ENCODE measurements at places on chromosomes 5 and 9. TPM values are rescaled to one million over a fixed set of nuclear protein-coding genes. Genes with fewer than 3 reads are reported as not detected.

- H3K36me3 ChIP-seq, result no peaks in the 10 kb centered on the region
- no peak overlapping the region for H3K27ac ChIP-seq
Observed at GRCh38 chr9:71582347-71582746, 186.0 kb downstream of the CEMIP2 start.

DNA sequence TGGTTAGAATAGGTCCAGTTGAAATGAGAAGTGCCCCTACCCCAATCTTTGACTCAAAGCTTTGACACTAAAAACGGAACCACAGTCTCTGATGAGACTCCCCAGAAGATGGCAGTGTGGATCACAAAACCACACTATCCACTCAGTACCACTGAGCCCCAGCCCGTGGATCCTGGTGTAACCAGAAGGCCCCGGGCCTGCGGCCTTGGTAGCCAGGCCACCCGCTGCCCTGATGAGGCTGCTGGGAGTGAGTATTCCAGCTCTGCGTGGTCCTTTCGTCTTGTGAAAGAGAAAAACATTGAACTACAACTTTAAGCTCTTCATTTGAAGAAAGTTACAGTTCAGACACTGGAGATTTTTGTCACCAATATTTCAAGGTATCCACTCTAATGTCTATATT lies 42.2 kb upstream of the FBP1 start:
- DNase-seq, result peak; percentile 46
- no peaks in the 10 kb centered on the region for H3K36me3 ChIP-seq
- H3K27me3 ChIP-seq, result no peaks in the 10 kb centered on the region
- H3K4me1 ChIP-seq, result peaks cover 42% of the 10 kb centered on the region
- peak overlapping the region; percentile 26 for H3K27ac ChIP-seq
- no peak overlapping the region for H3K4me3 ChIP-seq

GRCh38 chr5:126976520-126977172 lies 53.7 kb downstream of the MARCHF3 start:
- no peak for DNase-seq
- H3K4me1 ChIP-seq, result no peaks in the 10 kb centered on the region
- H3K36me3 ChIP-seq, result no peaks in the 10 kb centered on the region
- H3K27ac ChIP-seq, result no peak overlapping the region
- no peaks in the 10 kb centered on the region for H3K27me3 ChIP-seq

GRCh38 chr9:119697996-119698395 lies 328.8 kb upstream of the BRINP1 start:
- no peak for DNase-seq
- H3K36me3 ChIP-seq, result no peaks in the 10 kb centered on the region
- H3K27me3 ChIP-seq, result no peaks in the 10 kb centered on the region
- no peaks in the 10 kb centered on the region for H3K4me1 ChIP-seq
- no peak overlapping the region for H3K4me3 ChIP-seq

Gene ALDOB
- not detected for total RNA-seq

Gene DPYSL3
- total RNA-seq, result 161 TPM

Gene IL5
- total RNA-seq, result not detected

Gene DOCK8
- total RNA-seq, result 18.7 TPM

Gene PCDHB10
- 6.1 TPM for total RNA-seq

Gene IFNA2
- not detected for total RNA-seq

All from thoracic aorta (tissue), 2 donors.